ENCODE measurements at places on chromosomes 4 and X.

DNA sequence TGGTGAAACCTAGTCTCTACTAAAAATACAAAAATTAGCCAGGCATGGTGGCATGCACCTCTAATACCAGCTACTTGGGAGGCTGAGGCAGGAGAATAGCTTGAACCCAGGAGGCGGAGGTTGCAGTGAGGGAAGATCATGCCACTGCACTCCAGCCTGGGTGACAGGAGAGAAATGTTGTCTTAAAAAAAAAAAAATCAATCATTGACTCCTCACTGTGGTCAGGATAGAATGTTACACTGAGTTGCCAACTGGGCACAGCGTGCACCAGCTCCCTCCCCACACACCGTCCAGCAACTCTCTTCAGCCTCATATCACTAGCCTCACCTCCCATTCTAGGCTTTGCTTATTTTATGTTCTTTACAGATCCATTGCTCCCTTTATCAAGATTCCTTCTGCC, 79.5 kb downstream of the CHRNA9 start:
- DNase-seq = no peak

DNA sequence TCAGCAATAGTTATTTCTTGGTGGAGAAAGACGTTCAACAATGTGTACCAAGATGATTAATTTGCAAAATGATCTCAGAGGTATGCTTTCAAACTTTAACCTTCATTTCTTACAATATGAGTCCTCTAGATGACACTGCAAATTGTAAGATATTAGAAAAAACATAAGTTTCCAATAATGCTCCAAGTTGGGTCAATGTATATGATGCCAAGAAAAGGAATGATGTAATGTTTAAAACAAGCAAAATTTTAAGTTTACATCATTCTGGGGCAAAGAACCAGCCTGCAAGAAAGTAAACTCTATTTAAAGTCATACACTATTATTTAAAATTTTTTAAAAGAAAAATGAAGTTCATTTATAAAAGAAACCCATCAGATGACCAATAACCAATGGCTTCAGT, 56.1 kb downstream of the PRSS12 start:
- no peak for DNase-seq

- peak; percentile 43 for DNase-seq
Observed at GRCh38 chrX:154855256-154855655, 20.8 kb upstream of the SMIM9 start.

DNA sequence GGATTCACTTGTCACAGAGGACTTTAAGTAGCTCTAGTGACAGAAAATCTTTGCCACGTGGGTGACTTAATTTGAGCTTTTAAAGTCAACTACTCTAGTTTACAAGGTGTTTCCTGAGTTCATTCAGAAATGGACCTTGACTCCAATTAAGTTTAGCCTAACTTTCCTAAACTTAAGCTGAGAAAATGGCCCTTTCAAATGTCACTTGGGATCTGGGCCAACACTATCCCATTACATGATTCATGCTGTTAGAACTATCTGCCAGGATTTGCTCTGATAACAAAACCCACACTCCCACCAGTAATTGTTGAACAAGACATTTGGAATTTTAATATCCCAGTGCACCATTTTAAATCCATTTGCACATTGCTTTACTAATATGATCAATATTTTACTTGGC, 40.8 kb downstream of the C4orf46 start:
- DNase-seq = peak; percentile 47

DNA sequence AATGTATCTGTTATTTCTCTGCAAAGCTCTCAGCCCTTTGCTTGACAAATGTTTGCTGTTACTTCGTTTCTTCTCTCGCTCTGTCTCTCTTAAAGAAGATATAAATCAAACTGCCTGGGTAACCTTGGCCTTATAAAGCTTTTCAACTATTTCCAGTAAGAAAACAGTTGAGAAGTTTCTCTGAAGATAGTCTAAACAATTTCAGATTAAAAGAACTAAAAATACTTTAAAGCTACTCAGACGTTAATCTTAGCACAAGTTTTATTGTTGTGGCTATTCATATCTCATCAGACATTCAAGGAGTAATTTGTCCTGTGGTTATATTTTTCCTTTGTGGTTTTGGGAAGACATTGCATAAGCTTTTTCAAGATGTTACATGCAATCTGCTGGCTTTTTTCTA, 22.6 kb downstream of the HOPX start:
- DNase-seq = no peak

DNA sequence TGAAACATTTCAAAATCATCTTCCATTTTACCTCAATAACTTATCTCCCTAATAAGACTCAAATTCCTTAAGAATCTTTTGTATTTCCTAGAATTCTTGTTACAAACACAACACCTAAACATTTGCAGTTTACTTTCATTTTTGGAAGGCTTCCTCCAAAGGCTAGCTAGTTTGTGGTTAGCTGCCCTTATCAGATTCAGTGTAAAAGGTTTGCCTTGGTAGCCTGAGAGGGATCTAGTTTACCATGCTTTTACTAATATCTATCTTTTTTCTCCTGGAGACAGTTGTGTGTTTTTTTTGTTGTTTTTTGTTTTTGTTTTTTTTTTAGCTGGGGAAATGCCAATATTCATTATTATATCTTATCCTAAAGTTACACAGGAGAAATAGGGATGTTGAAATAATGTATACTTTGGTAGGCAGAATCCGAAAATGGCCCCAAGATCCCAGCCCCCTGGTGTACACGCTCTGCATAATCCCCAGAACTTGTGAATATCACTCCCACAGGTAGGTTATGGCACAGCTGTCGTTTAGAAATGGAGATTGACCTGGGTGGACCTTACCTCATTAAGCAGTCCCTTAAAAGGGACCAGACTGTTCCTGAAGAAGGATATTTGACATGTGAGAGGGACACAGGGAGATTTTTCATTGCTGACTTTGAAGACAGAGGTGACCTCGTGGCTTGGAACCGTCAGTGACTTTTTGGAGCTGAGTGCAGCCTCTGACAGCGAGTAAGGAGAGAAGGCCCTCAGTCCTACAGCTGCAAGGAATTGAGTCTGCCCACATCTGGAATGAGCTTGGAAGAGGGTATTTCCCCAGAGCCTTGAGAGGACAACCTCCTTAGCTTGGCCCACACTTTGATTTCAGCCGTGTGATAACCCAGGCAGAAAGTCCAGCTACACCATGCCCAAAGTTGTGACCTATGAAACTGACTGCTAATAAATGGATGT, 33.4 kb downstream of the SEPTIN11 start:
- peak; percentile 6 for DNase-seq

- DNase-seq = no peak
Observed at GRCh38 chr4:136307765-136308164, 1224.5 kb downstream of the PCDH18 start.

DNA sequence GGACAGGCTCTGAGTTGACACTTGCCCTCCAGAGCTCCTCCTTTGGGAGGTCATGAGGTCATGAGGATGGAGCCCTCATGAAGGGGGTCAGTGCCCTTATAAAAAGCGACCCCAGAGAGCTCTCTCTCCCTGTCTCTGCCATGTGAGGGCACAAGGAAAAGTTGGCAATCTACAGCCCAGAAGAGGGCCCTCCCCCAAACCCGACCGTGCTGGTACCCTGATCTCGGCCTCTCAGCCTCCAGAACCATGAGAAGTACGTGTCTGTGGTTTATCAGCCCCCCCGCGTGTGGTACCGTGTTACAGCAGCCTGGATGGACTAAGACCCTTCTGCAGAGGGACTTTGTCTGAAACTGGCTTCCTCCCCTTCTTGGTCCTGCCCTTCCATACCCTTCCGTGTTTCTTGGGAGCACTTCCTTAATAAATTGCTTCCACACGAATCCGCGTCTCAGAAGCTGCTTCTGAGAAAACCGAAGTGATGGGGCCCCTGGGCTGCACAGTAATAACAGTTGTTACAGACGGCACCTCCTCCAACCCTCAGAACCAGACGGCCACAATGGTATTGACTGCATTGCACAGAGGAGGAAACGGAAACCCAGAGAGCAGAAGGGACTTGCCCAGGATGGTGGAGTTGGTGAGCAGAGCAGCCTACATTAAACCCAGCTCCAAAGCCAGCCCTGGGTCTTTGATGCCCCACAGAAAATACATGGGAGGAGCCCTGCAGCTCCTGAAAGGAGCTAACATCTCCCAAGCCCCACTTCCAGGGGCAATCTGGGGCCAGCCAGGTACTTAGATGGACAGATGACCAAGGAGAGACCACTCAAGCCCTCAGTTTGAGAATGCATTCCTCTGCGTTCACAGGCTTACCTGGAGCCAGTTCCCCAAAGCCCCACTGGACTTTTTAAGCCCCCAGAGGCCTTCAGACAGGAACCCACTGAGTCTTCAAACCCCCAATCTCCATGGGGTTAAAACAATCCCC, 242.7 kb downstream of the BCOR start:
- DNase-seq = no peak

DNA sequence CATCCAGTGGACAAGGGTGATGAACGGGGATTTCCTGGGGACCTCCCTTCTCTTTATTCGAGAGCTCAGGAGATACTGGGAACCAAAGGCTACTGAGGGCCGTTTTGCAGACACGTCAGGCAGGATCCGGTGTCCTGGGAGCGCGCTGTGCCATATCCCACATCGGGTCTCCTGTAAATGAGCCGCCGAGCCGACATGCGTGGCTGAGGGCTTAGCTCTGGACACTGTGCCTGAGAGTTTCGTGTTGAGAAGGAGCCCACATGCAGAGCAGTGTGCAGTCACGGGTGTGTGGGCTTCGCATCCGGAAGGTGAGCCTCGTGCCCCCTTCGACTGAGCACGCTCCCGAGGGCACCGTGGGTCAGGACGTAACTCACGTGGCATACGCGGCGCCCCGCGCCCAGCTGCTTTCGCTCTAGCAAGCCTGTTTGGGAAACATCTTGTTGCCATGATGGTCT, 28.5 kb upstream of the HGFAC start:
- DNase-seq = no peak

- no peak for DNase-seq
Observed at GRCh38 chrX:107360788-107361360, 88.6 kb upstream of the FRMPD3 start.

DNA sequence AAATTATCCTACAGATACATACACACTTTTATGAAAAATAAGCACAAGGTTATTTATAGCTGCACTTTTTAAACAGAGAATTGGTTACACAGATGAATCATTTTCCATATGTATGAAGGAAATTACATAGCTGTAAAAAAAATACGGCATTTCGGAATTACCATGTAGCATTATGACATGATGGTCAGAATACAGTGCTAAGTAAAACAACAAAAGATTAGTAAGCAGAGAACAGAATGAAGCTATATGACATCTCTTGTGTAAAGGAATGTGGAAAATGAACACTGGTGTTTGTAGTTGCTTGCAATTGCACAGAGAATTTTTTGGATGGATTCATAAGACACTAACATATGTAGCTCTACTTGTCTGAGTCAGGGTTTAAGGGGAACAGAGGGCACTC, 1222.0 kb upstream of the PRKX start:
- DNase-seq = no peak

DNA sequence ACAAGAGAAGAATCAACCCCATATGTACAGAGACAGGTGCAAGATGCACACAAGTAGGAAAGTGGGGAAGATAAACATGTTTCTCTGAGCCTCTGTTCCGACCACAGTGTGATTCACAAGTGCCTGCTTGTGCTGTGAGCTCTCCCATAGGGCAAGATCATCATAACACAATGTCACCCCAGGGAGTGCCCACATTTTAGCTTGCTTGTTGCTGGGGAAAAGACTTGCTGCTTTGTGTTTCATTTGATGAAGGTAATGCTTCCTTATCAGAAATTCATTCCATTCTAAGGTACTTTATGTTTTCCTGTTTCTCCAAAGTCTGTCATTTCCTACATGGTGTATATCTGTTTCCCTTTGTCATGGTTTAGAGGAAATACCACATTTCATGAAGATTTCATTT, 304.5 kb upstream of the DIPK2B start:
- no peak for DNase-seq

DNA sequence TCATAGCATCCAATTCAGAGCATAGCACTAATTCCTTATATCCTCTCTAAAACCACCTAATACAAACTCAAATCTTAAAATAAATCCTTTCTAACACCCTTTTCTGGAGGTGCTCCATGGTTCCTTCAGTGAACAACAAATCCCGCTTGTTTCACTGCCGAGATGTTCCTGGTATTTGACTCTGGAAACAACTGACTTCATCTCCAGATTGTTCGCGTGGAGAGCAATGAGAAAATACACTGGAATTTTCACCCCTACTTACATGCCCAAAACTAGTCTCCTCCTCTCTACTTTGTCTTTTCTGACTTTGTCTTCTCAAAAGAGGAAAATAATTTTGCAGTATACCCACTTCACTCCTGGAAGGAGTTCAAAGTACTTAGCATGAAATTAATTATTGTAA, 129.0 kb downstream of the PLS3 start:
- peak; percentile 52 for DNase-seq

GRCh38 chrX:135477576-135477975, 42.9 kb upstream of the INTS6L start:
- peak; percentile 76 for DNase-seq

GRCh38 chrX:100315566-100315965, 94.5 kb downstream of the PCDH19 start:
- no peak for DNase-seq

DNA sequence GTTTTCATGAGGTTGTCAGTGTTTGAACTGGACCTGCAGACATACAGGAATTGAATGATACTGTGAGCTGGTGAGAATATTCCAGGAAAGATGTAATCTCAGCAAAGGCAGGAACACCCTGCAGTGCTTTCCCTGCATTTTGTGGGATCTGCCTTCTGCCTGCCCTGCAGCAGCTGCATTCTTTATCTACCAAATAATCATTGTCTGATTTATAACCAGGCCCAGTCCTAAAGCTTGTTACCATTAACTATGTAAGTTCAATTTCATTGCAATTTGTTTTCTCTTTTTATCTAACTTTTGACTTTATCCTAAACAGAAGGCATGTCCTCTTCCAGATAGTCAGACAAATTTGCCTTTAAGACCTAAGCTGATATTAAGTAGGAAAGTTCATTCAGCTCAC, 99.8 kb upstream of the NOCT start:
- DNase-seq = no peak

DNA sequence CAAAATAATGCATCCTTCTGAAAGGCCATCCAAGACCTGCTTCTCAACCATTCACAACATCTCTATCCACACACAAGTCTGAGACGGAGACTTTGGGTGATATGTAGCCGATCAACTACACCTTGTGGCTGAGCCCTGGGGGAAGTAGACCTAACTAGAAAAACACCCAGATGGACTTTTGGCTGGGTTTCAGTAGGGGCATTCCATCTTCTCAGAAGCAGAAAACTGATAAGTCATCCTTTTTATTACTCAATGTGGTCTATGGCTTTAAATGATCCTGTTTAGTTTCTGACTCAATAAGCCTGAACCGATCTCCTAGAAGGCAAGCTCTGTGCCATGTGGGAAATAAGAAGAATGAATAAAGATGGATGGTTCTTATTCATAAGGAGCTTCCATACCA, 82.5 kb upstream of the AFF2 start:
- DNase-seq = no peak

GRCh38 chrX:5958523-5958922, 270.1 kb downstream of the NLGN4X start:
- no peak for DNase-seq

GRCh38 chr4:121773883-121774282, 8.9 kb upstream of the SMIM43 start:
- DNase-seq = no peak

- peak; percentile 54 for DNase-seq
Observed at GRCh38 chrX:49876750-49877149, 2.5 kb upstream of the USP27X start.
